ENCODE measurements at places on chromosomes 5 and 9.

- DNase-seq = no peak
These were observed 534.5 kb downstream of the BNC2 start for GRCh38 chr9:16335788-16336580.

DNA sequence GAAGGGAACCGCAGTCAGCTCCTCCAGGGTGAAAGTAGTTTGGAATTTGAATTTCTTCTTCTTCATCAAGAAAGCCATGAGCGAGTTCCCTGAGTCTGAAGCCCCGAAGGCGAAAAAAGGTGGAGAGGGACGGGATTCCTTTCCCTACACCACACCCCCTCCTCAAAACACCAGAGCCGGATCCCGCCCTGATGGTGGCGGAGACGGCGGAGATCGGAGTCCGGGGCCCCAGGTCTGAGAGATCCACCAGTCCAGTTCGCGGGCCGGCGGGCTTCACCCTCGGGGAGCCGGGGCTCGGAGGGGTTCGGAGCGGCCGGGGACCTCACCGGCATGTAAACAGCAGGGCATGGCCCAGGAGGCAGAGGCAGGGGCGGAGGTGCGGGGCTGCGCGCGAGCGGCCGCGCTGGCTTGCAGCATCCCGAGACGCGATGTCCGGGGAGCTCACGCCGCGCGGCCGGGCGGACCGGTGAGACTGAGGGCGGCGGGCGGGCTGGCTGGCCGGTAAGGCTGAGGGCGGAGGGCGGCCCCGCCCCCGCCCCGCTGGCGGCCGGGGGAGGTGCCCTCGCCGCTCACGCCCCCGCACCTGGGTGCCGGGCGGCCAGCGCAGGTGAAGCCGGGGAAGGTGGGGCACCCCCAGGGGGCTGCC, 606 bp downstream of the EEIG1 start:
- no peak for DNase-seq

GRCh38 chr9:108311745-108312144, 544.0 kb downstream of the ACTL7B start:
- no peak for DNase-seq

DNA sequence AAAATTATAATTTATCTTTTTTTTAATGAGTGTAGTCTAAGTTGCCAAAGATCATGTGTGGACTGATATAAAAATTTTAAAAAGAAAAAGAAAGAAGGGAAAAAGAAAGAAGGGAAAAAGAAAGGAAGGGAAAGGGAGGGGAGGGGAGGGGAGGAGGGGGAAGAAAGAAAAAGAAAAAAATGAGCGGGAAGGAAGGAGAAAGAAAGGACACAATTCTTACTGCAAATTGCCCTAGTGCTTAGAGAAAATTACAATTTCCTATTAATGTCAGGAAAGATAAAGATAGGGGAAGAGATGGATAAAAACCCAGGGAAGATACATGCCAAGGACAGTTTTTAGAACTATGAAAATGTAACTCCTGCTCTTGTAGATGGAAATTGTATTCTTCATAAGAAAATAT, 789.7 kb upstream of the GRAMD2B start:
- no peak for DNase-seq

DNA sequence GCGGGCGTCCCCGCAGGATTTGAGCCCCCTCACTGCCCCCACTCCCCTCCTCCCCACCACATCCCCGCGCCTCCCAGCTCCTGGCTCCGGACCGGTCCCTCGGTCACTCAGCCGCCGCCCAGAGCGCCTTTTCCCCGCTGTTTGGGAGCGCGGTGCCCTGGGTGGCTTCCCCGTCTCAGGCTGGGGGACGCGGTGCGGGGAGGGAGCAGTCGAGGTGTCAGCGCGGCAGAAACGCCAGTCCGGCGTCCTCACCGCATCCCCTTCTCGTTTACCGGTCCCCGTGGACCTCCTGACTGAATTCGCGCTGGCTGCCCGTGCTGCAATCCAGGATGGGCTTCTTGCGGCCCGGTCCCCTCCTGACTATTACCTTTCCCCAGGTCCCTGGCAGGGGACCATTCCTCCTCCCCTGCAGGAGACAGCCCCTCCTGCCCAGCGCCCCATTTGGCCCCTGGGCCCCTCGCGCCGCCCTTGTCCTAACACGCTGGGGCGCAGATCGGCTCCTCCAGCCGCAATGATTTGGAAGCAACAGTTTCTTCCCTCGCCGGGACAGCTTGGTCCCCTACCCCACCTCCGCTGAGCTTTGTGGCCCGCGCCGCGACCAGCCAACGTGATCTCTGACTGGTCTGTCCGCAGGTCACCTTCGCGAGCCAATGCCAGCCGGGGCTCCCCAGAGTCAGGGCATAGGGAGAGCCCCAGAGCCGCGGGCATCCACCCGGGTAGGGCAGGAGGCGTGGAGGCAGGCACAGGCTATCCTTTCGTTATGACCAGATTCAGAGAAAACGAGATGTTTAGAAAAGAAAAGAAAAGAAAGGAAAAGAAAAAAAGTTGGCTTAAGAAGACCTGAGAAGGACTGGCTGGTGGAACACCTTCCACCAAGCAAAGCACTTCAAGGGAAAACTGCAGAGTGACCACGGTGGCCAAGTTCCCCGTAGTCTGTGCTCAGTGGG, 1.2 kb downstream of the ANKRD33B start:
- no peak for DNase-seq

GRCh38 chr5:60959156-60959555, 14.2 kb downstream of the NDUFAF2 start:
- no peak for DNase-seq

GRCh38 chr5:169474226-169474625, 109.3 kb upstream of the SPDL1 start:
- no peak for DNase-seq

DNA sequence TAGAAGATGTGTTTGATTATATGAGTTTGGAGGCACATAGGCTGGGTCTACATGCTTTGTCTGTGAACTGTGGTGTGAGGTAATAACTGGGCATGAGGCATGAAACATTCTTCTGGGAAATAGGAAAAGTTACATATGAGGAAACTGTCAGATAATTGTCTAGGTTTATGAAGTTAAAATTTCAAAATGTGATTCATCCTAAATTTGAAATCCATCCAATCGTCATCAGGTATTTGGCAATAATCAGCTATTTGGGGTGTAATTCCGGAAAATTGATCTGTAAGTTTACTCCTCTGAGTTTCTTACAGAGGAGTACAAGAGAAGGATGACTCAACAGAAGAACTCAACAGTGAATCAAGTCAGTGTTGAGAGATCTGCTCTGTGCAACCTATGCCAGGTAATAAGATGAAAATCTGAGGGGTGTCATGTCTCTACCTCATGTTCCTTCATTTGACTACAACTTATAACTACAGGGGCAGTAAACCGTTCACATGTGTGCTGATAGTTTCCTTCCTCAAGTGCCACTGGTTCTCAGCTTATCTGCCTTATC, 1171.6 kb upstream of the CDH18 start:
- no peak for DNase-seq

Data from T follicular helper cell (primary cell).